ENCODE measurements at places on chromosomes 2 and 18. TPM values are rescaled to one million over a fixed set of nuclear protein-coding genes. Genes with fewer than 3 reads are reported as not detected.
A peak's percentile ranks its signal among the peaks of the same experiment; 100 is the strongest.

Gene CNTNAP5
- total RNA-seq = not detected

DNA sequence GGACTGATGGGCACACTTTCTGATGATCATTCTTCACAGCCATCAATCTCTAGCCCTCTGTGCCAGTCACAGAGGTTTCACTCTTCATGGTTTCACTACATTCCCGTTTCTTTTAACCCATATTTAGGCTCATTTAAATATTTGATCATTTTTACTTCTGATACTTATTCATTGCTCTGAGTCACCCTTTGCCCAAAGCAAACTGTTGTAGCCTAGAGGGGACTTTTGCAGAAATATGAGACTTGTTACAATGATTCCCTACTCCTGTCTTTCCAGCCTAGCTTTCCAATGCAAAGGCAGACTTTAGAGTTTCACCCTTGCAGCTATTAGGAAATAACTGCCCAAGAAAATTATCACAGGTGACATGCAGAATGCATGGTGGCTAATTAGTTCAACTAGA lies 444.2 kb downstream of the PTPRM start:
- no peaks in the 10 kb centered on the region for H3K27me3 ChIP-seq
- H3K4me3 ChIP-seq = no peak overlapping the region

DNA sequence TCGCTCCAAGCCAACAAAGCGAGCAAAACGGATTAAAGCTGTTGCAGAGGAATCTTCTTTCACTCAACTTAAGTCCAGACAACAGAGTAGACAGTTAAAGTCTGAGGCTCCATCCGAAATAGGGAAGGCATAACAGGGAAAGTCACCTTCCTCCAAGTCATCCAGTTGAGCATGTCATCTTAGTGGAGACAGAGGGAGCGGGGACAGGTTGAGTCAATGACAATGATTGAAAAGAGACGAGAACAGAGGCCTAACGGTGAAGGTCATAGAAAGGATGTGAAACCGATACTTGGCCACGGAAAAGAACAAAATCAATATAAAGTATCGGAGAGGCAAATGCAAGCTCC lies 455 bp downstream of the C18orf32 start:
- peaks cover 54% of the 10 kb centered on the region for H3K36me3 ChIP-seq
- peaks cover 24% of the 10 kb centered on the region for H3K4me1 ChIP-seq
- peak overlapping the region; percentile 81 for H3K4me3 ChIP-seq
- DNase-seq = no peak
- H3K27me3 ChIP-seq = no peaks in the 10 kb centered on the region

- H3K4me1 ChIP-seq = no peaks in the 10 kb centered on the region
- H3K4me3 ChIP-seq = no peak within 1 kb of the TSS
- no peaks in the 10 kb centered on the region for H3K27me3 ChIP-seq
- H3K27ac ChIP-seq = no peak within 1 kb of the TSS
- DNase-seq = no peak
Observed at GRCh38 chr2:88067598-88067997, at the start of gene SMYD1. TSS of gene SMYD1 (plus strand) at chr2:88067825. CDS start at chr2:88067865, 40 bp downstream.

DNA sequence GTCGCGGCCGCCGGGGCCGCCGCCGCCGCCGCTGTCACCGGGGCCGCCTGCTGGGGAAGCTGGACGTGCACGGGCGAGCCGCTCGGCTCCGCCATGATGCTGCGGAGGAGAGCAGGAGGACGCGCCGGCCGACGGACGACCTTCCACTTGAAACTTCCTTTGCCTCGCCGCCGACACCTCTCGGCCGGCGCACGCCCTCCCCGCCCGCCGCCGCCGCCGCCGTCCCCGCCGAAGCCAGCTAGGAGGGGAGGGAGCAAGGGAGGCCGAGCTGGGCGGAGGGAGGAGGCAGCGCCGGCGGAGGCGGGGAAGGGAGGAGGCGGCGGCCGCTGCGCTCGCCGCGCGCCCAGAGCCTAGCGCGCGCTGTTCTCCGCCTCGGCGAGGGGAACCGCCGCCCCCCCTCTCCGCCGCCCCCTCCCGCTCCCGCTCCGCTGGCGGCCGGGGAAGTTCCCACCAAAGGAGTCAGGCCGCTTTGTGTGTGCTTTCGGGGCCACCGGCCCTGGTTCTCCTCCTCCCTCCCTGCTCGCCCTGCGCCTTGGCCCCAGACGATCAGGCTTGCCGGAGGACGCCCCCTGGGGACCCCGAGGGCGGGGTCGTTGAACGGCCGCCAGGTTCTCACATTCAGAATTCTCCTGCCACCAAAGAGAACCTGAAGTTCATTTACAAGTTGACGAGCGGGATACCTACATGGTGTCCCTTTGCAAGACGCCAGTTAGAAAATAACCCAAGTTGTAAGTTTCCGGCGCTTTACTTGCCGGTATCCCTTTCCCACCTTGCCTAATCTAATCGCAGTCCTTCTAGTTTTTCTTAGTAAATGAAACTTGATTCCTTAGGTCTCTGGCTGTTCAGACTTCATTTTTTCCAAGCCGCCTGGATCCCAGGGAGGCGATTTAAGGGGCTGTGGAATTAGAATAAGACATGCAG lies at the start of gene STK39:
Gene STK39 (minus strand): TSS at position 255 of the 921 bp plus-strand sequence. CDS start 160 bp downstream, at position 95.
- peak within 1 kb of the TSS; percentile 82 for H3K27ac ChIP-seq
- peak; percentile 71 for DNase-seq

GRCh38 chr18:59661891-59662701 lies 35.1 kb downstream of the CCBE1 start:
- no peak for DNase-seq
- no peaks in the 10 kb centered on the region for H3K36me3 ChIP-seq
- H3K4me3 ChIP-seq = no peak overlapping the region
- no peak overlapping the region for H3K27ac ChIP-seq

GRCh38 chr18:60060578-60060977 lies 160.8 kb downstream of the PMAIP1 start:
- no peak overlapping the region for H3K4me3 ChIP-seq
- no peaks in the 10 kb centered on the region for H3K4me1 ChIP-seq
- H3K27ac ChIP-seq = no peak overlapping the region
- H3K27me3 ChIP-seq = no peaks in the 10 kb centered on the region
- DNase-seq = no peak

DNA sequence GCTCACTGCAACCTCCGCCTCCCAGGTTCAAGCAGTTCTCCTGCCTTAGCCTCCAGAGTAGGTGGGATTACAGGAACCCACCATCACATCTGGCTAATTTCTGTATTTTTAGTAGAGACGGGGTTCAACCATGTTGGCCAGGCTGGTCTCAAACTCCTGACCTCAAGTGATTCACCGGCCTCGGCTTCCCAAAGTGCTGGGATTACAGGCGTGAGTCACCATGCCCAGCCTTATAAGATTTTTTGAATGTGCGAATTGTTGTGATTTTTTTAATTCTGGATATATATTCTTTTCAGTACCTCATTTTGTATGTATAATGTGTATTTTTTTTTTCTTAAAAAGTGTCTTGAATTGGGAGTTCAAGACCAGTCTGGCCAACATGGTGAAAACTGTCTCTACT lies 42.0 kb upstream of the CCDC150 start:
- no peak overlapping the region for H3K4me3 ChIP-seq
- H3K27me3 ChIP-seq = peaks cover 11% of the 10 kb centered on the region
- H3K4me1 ChIP-seq = peaks cover 3% of the 10 kb centered on the region

All from natural killer cell (primary cell).